ENCODE measurements at places on chromosomes 6 and 20.

GRCh38 chr6:15376900-15377487, 131.1 kb downstream of the JARID2 start:
- DNase-seq = no peak

GRCh38 chr6:40996591-40997233, 42.3 kb downstream of the UNC5CL start:
- DNase-seq = peak; percentile 67

- peak; percentile 28 for DNase-seq
Measured at GRCh38 chr6:125220712-125221111, 67.1 kb downstream of the TPD52L1 start.

GRCh38 chr6:76814496-76815458, 648.5 kb downstream of the HTR1B start:
- DNase-seq = no peak

DNA sequence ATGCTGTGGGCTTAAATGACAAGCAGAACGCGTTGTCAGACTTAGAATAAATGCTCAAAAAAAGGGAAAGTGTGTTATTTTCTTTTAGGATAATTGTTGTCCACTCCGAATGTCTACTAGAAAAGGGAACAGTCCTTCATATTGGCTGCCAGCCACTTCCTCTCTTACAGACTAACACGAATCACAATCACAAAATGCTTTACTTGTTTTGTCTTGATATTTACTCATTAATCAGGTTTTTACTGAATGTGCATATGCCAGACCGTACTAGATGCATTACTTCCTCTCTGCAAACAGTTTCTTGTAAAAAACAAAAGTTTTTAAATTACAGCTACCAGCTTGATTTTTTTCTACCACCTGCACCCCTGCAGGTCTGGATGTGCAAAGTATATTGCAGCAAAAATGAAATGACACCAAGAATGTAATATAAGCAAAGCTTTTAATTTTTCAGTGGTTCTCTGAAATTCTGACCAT, 821 bp downstream of the DHX35 start:
- no peak for DNase-seq

GRCh38 chr20:43949741-43950618, 35.3 kb downstream of the TOX2 start:
- DNase-seq = no peak

GRCh38 chr6:165674155-165675029, 11.4 kb upstream of the PDE10A start:
- DNase-seq = no peak

DNA sequence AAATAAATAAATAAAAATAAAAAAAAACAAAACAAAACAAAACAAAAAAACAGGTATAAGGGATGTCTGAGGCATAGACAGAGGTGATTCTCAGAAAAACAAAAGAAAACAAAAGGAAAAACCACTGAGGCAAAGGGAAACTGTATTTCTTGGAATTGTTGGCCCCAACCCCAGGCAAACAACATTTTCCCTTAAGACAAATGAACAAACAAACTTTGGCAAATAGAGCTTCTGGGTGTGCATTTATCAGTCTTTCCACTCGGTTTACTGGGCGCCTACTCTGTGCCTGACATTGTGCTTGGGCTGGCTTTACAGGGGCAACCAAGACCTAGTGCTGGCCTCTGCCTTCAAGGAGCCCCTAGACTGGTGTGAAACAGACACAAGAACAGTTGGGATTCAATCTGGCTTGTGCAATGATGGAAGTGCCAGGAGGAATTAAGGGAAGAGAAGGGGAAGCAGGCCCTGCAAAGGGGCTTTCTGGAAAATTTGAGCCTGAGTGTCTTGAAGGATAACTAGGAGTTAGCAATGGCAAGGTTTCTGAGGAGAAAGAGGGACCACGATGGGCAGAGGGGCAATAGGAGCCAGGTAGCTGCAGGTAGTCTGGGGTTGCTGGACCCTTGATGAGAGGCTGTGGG, 33.8 kb upstream of the IER3 start:
- DNase-seq = no peak

DNA sequence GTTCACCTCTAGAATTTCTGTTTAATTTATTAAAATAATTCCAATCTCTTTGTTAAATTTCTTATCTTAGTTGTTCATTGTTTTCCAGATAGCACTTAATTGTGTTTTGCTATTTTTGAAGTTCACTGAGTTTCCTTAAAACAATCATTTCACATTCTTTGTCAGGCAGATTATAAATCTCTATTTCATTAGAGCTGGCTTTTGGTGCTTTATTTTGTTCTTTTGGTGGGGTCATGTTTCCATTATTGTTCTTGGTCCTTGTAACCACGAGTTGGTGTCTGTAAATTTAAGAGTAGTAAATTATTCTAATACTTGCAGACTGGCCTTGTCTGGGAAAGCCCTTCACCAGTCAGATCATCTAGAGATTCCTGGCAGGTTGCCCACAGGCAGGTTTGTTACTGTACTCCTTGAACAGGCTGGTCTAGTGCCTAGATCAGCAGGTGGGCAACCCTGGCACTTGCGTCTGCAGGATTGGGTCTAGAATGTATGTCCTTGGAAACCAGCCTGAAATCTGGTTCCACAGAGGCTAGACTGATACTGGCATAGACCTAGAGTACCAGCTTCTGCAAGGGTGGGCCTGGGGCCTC, 110.4 kb downstream of the ADGB start:
- DNase-seq = no peak

DNA sequence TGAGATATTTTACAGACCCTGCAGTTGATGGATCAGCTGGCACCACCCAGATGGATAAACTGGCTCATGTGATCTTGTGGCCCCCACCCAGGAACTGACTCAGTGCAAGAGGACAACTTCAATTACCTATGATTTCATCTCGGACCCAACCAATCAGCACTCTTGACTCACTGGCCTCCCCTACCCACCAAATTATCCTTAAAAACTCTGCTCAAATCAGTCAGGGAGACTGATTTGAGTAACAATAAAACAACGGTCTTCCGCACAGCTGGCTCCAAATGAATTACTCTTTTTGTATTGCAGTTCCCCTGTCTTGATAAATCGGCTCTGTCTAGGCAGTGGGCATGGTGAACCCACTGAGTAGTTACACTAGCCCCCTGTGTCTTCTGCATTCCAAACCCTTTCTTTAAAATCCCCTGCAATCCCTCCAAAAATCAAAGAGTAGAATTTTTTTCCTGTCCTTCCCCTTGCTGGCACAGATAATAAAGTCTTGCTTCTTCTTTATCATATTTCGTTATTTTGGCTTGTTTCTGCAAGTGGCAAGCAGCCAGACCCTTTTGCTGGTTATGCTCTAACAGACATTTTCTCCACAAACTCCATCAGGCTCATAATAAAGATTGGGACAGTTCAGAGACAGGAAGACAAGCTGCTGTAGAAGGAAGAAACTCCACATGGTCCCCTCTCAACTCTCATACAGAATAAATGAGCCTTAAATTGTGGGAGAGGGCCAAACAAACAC, 48.3 kb downstream of the OR2B6 start:
- DNase-seq = peak; percentile 29

DNA sequence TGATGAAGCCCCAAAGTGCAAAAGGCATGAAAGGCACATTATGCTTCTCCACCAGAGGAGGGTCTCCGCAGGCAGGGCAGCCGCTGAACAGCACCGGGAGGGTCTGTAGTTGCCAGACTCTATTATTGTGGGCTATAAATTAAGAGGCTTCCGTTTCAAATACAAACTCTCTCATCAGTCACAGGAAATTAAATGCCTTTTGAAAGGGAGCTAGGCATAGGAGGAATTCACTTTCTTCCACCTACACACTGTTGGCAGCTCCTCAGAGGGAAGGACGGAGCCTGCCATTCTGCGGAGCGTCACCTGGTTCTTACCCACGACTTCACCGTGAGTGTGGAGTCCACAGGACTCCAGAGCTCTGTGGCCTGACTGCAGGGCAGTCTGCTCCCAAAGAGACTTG, 140.8 kb upstream of the AGPAT4 start:
- DNase-seq = no peak

DNA sequence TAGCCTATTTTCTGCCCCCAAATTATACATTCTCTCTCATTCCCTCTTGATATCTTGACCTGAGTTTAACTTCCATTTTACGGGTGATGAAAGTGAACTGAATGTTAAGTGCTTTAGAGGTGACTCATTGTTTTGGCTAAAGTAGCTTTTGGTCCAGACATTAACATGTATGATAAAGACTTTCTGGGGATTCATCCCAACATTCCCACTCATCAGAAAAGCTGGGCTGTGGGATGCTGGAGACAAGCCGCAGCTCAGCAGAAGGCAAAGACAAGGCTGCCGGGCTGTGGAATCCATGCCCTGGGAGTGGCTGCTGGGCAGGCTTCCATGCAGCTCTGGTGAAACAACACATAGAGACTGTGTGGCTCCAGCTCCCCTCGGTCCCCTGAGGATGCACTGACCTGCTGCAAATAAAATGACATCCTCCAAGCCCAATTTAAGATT, 89.9 kb upstream of the SYNDIG1 start:
- DNase-seq = no peak

DNA sequence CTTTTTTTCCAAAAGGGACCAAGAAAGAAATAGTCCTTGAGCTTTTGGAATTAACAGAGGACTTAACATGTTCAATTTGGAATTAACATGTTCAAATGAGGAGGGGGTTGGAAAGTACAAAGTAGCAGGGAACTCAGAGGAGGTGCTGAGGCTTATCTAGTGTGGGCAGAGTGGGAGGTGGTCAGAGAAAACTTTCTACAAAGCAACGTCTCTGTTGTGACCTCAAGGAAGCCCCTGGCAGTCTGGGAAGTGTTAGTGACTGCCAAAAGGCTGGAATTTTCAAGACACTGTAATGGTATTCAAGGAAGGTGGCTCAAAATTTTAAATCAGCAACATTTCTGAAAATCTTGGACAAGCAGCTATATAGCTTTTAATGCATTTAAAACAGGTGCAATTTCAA, 7.3 kb downstream of the ECI2 start:
- no peak for DNase-seq

- DNase-seq = no peak
Measured at GRCh38 chr6:41439524-41440418, 104.4 kb downstream of the NCR2 start.

- DNase-seq = no peak
Measured at GRCh38 chr6:162090734-162091133, 636.8 kb downstream of the PRKN start.

GRCh38 chr6:111944541-111944940, 71.3 kb upstream of the FYN start:
- no peak for DNase-seq

Data from retina (tissue), 1 donor.